ENCODE measurements at places on chromosomes 3 and 15.

GRCh38 chr3:25888892-25889524 is 99.1 kb downstream of the OXSM start:
- DNase-seq, result no peak

DNA sequence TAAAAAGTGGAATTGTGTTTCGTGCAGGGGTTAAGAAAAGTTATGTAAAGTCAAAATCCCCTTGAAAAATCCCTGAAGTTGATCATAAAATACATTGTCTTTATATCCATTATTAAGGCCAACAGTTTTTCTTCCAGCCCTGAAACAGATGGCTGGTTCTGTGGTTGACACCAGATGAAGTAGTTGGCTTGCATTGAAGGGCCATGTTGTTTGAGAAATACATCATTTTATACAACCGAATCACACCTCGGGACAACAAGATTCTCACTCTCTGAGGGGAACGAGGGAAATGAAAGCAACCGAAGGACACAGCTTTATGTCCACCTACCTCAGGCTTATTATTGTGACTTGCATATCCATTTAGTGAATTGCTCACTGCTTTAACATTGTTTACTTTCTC is 126.0 kb upstream of the MITF start:
- no peak for DNase-seq

DNA sequence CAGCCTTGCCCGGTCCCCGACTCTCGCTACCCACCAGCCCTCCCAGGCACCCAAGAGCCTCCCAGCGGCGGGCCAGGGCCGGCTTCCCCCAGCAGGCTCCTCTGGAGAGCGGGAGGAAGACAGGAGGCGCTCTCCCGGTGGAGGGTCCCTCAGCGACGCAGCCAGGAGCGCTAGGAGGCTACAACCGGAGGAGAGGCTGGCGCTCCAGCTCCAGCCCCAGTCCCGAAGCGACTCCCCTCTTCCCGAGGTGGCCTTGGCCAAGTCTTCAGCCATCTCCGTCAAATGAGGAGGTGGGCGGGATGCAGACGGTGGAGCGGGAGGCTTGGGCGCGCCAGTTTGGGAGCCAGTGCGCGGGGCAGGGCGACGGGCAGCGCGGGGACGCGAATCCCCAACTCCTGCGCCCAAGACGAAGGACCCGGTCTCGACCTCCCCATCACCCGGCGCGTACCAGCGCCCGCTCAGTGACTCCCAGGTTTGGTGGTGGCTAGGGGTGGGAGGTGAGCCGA is 722 bp downstream of the CHRNA3 start:
- no peak for DNase-seq

DNA sequence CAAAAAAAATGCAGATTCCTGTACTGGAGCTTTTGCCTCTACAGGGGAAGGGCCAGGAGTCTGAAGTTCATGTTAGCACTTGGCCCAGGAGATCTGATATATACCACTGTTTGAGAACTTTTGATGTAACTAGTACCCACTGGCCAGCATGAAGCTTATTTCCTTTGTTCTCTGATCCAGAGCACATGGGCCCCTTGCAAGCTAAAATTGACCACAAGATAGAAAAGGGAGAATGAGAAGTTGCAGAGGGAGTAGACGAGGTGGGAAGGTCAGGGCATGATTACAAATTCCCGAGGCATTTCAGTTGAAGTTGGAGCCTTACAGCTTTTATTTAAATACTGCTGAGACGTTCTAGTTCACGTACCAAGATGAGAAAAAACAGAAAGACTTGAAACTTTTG is 28.2 kb downstream of the TGM4 start:
- no peak for DNase-seq
